ENCODE measurements at places on chromosomes 7 and 10.

GRCh38 chr10:97169911-97170693 lies 15.7 kb downstream of the SLIT1 start:
- no peak for DNase-seq

- DNase-seq = no peak
Measured at GRCh38 chr7:96084881-96085553, 236.9 kb downstream of the SLC25A13 start.

DNA sequence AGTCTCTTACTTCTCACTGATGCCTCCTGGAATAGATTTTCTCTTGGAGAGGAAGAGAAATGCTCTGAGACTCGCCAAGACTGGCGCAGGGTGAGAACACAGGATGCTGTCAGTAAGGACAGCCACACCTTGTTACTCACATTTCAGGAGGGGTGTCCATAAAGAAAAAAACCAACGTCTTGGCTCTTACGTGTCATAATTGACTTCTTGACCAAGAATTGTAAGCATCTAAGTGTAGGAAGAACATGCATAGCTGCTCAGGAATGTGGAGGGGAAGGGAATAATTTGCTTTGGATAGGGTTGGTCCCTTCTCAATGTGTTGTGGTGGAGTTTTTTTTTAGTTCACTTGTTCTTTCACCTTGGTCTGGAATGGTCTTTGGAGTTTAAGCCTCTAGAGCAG lies 43.8 kb upstream of the ZNF438 start:
- no peak for DNase-seq

GRCh38 chr7:38506756-38507155 lies 124.4 kb downstream of the AMPH start:
- DNase-seq = no peak

DNA sequence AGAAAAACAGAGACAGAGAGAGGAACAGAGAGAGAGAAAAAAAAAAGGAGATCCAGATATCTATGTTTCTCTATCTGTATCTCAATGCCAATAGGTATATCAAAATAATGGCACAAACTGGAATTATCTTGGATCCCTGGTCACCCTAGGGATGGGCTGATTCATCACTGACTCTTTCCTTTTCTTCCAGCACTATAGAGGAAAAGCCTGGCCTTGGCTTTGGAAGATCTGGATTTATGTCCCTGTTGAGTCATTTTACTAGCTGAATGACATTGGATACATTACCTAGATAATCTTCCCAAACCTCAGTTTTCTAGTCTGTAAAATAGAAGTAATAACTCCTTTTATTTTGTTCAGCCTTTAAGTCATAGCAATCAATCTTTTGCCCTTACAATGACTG lies 152.8 kb upstream of the GDF10 start:
- no peak for DNase-seq

DNA sequence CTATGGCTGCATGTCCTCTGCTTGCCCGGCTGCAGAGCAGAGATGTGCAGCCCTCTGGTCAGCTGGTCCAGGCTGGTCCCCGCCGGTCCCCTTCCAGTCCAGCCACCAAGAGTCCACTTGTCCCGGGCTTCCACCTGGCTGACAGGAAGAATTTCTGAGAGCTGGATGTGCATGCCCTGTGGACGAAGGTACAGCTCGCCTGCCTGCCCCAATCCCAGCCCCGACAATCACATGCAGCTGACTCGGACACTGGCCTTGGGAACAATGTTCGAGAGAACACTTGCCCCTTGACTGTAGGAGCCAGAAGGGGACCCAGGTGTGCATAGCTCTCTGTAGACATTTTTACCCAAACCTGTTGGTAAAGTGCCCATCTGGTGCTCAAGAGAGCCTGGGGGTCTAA lies 11.8 kb downstream of the AVPI1 start:
- no peak for DNase-seq

DNA sequence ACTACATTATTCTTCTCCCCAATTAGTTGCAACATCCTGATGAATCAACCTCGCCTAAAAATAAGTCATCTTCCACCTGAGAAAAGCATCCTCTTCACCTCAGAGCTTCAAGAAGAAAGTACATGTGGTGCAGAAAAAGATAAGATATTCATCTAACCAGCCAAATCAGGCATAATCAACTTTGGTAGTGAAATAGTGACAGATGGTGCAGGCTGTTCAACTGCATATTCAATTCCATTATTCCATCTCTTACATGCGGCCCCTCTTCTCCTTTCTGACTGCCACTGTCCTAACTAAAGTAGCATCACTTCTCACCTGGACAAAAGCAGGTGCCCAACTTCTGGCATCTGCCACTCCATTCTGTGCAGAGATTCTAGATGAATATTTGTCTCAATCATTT lies 148.4 kb upstream of the STEAP1 start:
- DNase-seq = no peak

DNA sequence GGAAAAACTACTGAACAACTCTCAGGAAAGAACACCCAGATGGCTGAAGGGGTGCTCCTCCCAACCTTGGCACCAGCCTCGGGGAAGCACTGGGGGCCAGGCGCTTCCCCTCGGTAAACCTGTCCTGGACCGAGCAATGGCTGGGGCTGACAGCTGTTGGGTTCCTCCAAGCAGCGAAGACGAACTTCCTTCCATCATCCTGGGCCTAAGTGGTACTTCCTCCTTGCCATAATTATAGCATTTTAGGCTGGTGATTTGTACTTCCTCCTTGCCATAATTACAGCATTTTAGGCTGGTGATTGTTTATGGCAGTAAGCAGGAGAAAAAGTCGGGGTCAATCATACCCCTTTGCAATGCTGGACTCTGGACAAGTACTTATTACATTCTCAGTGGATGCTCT lies 69.3 kb downstream of the MYOF start:
- DNase-seq = no peak
